ENCODE measurements at places on chromosomes 13 and 19. TPM values are rescaled to one million over a fixed set of nuclear protein-coding genes. Genes with fewer than 3 reads are reported as not detected.
A peak's percentile ranks its signal among the peaks of the same experiment; 100 is the strongest.

DNA sequence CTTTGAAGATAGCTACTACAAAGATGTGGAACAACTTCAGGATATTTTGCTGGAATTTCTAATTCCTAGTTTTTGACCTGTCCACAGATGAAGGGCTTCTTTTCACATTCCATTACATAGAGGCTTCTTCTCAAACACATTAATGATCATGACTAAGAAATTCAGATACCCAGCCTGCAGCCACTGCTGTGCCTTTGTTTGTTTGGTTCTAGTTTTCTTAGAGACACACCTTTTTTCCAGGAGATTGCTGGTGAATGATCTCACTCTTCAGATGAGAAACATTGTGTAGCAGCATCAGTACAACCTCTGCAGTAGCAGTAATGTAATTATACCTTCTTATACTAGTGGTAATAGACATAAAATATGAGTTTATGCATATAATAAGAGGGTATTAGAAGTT, 5.0 kb downstream of the TDRD3 start:
- no peak for DNase-seq
- no peaks in the 10 kb centered on the region for H3K36me3 ChIP-seq
- peaks cover 10% of the 10 kb centered on the region for H3K4me1 ChIP-seq
- no peak overlapping the region for H3K4me3 ChIP-seq
- H3K27ac ChIP-seq = no peak overlapping the region

DNA sequence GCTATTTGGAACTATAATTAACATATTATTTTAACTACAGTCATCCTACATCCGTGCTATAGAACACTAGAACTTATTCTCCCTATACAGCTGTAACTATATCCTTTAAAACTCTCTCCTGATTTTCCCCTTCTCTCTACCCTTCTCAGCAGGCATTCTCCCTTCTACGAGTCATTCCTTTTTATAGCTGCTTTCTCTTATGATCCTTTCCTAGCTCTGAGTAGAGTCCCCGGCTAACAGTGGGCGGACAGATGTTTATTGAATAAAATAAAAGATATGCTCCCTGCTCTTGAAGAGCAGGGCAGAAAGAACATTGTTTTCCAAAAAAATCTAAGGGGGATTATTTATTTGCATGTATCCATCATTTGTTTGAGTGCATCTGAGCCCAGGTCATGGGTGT, 246.5 kb upstream of the TMTC4 start:
- no peak overlapping the region for H3K27ac ChIP-seq
- peaks cover 2% of the 10 kb centered on the region for H3K27me3 ChIP-seq
- DNase-seq = no peak

Gene OLFM4
- total RNA-seq = not detected

DNA sequence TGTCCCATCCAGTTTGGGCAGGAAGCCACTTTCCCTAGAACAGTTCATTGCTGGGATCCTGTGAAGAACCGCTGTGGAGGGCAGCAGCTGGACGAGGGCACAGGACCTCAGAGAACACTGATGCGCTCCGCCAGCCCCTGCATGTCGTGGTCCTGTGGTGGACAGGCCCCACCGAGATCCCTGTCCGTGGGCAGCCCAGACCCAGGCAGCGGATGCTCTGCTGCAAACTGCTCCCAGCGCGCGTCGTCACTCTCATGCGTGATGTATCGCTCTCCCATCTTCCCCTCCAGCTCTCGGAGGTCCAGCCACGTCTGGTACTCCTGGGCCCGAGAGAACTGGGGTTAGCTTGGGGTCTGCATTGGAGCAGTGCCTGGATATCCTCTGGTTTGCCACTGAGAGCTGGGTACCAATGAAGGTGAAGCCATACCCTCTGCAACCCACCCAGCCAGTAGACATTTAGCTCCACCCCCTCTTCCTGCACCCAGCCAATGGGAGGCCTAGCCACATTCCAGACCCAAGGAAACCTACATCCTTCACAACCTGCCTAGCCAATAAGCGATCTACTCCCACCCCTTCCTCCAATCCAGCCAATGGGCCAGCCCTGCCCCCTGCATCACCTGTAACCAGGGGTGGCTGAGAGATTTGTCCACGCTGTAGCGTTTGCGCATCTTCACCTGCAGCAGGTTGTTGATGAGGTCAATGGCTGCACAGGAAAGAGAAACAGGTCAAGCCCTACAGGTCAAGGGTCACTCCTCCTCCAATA, 13.6 kb upstream of the DACT3 start:
- H3K27ac ChIP-seq = no peak overlapping the region
- H3K4me3 ChIP-seq = no peak overlapping the region
- no peaks in the 10 kb centered on the region for H3K4me1 ChIP-seq
- no peak for DNase-seq
- peaks cover 66% of the 10 kb centered on the region for H3K36me3 ChIP-seq

Gene RNF17
- total RNA-seq = not detected

DNA sequence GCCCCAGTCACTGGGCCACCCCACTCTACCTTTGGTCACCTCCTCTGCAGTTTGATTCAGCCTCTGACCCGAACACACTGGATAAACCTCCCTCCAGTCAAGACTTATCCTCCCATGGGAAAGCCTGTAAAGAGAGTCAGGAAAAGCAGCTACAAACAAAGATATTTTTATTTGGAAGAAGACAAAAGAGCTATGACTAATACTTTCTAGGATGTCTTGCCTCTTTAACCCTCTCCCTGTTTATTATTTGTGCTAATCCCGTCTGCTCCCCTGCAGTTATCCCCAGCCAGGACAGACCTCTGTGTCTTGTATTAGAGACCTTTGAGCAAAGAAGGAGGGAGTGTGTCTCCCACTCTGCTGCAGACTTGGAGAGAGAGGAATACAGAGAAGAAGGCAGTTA, 178.3 kb downstream of the EFNB2 start:
- H3K27ac ChIP-seq = no peak overlapping the region
- DNase-seq = no peak
- no peaks in the 10 kb centered on the region for H3K27me3 ChIP-seq
- H3K4me3 ChIP-seq = no peak overlapping the region
- H3K4me1 ChIP-seq = no peaks in the 10 kb centered on the region

GRCh38 chr19:3095441-3096191, 1.5 kb downstream of the GNA11 start:
- H3K27me3 ChIP-seq = peaks cover 42% of the 10 kb centered on the region
- no peak overlapping the region for H3K27ac ChIP-seq
- no peaks in the 10 kb centered on the region for H3K36me3 ChIP-seq
- H3K4me1 ChIP-seq = peaks cover 37% of the 10 kb centered on the region
- H3K4me3 ChIP-seq = no peak overlapping the region
- DNase-seq = peak; percentile 87

DNA sequence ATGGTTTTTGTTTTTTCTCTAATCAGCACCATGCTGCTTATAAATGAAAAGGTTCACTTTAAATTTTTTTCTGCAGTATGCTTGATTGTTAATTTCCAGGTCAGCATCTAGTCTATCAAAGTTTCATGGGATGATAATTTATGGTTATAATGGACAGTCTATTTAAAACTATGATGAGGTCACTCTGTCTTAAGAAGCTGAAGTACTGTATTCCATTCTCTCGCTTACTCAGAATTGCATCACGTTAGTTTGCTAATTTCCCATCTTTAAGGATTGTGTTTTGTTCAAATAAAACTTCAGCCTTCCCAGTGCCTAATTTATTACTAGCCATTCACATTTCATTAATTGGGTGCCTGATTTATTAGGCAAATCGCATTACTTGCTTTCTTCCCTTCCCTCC, 94.3 kb downstream of the GPC6 start:
- H3K4me1 ChIP-seq = no peaks in the 10 kb centered on the region
- no peaks in the 10 kb centered on the region for H3K27me3 ChIP-seq
- H3K27ac ChIP-seq = no peak overlapping the region
- H3K4me3 ChIP-seq = no peak overlapping the region
- H3K36me3 ChIP-seq = no peaks in the 10 kb centered on the region

DNA sequence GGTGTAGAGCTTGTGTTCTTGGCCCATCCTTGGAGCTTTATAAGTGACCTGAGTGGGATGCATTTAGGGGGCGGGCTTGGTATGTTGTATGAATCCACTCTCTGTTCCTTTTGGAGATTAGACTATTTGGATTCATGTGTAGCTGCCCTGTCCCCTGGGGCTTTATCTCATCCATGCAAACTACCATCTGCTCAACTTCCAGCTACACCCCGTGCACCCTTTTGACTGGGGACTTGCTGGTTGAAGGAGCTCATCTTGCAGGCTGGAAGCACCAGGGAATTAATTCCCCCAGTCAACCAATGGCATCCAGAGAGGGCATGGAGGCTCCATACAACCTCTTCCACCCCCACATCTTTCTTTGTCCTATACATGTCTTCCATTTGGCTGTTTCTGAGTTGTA, 6.1 kb downstream of the CLEC4M start:
- no peak for DNase-seq
- no peaks in the 10 kb centered on the region for H3K4me1 ChIP-seq
- peaks cover 3% of the 10 kb centered on the region for H3K27me3 ChIP-seq

Gene IQCN
- 19.4 TPM for total RNA-seq

GRCh38 chr13:97224544-97225300, 2.6 kb downstream of the MBNL2 start:
- peak; percentile 76 for DNase-seq
- H3K4me1 ChIP-seq = peaks cover 42% of the 10 kb centered on the region
- no peaks in the 10 kb centered on the region for H3K27me3 ChIP-seq
- no peaks in the 10 kb centered on the region for H3K36me3 ChIP-seq
- H3K27ac ChIP-seq = peak overlapping the region; percentile 80
- peak overlapping the region; percentile 59 for H3K4me3 ChIP-seq

DNA sequence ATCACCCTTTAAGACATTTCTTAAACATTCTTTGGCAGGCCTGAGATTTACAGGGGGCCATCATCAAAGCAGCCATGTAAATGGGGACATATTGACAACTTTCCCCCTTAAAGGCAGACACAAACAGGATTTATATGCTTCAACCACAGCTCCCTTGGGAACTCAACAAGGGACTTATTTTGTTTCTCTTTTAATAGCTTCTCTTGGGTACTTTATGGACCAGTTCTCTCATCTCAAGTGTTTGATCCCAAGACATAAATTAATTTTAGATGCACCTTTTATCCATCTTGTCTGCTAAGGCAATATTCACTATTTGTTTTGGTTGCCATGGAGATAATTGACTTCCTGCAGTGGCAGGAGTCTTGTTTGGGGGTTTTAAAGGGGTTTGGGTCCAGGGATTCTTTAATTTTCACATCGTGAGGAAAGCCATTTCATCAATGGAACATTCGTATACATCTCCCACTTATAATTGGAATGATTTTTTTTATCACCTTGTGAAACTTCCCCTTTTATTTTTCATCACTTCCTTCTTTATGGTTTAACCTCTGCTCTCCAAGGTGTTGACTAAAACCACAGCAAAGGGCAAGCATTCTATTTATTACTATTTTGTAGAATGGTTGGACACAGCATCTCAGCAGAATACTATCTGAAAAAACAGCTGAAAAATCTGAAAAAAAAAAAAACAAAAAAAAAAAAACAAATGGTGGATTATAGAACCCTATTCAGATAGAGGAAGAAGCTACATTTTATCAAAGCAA, 726.0 kb downstream of the DIAPH3 start:
- H3K27me3 ChIP-seq = no peaks in the 10 kb centered on the region
- H3K27ac ChIP-seq = no peak overlapping the region
- no peak for DNase-seq
- no peak overlapping the region for H3K4me3 ChIP-seq
- no peaks in the 10 kb centered on the region for H3K4me1 ChIP-seq
- H3K36me3 ChIP-seq = no peaks in the 10 kb centered on the region

GRCh38 chr13:95457294-95457693, 95.2 kb upstream of the CLDN10 start:
- DNase-seq = no peak
- H3K27ac ChIP-seq = no peak overlapping the region
- no peak overlapping the region for H3K4me3 ChIP-seq
- H3K27me3 ChIP-seq = no peaks in the 10 kb centered on the region
- H3K4me1 ChIP-seq = no peaks in the 10 kb centered on the region
- H3K36me3 ChIP-seq = no peaks in the 10 kb centered on the region

All from natural killer cell (primary cell).